NCI-H1092 treated with DMSO at 0.1 percent for 48 hours (cell line): ENCODE measurements at places on chromosomes 5 and 9.

DNA sequence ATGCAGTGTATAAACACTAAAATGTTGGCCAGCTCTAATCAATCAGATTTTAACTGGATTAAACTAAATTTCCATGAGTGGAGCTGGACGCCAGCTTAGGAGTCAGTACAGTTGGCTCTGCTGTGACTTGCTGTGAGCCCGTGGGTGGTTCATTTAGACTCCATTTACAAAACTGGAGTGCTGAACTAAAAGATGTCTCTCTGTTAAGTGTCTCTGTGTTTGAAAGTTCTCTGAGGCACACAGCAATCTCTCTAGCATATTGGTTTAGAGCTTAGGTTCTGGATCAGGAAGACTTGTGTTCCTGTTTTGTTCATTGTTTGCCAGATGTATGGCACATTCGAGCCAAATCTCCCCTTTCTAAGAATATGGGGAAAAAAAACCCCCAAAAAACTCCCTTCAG lies 28.0 kb upstream of the ARL14EPL start:
- no peak for DNase-seq

DNA sequence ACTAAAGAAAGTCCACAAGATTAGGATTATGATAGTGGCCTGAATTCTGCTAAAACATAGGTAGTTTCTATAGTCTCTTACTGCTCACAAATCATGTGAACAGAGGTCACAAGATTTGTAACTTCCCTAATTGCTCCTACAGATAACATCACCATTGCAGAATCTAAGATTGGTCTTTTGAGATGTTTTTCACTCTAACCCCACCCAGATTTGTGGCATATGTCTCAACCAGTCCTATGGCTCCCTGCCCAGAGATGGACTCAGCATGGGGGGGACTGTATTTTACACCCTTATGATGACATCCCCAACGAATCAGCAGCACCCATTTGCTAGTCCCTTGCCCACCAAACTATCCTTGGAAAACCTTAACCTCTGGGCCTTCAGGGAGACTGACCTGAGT lies 1046.2 kb downstream of the CDH12 start:
- no peak for DNase-seq

- DNase-seq, result no peak
These were observed 180.8 kb downstream of the FBN2 start for GRCh38 chr5:128357226-128357625.

DNA sequence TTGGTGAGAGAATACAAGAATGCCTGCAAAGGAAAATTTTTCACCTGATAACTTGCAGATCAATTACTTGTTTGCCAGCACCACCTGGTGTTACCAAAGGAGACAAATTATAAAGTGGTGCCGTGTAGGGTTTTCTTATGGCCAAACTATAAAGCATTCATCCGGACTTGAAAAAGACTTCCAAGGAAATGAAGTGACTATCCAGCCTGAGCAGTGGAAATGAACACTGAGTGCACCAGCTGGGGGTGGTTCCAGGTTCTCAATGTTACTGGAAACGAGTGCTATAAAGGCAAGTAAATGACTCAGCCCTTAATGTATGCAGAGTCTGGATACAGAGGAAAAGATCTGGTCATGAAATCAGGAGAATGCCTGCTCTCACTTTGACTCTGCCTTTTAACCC lies 113.1 kb downstream of the DNAH5 start:
- no peak for DNase-seq

GRCh38 chr9:87830446-87830845 lies 52.2 kb upstream of the SPATA31E1 start:
- no peak for DNase-seq

DNA sequence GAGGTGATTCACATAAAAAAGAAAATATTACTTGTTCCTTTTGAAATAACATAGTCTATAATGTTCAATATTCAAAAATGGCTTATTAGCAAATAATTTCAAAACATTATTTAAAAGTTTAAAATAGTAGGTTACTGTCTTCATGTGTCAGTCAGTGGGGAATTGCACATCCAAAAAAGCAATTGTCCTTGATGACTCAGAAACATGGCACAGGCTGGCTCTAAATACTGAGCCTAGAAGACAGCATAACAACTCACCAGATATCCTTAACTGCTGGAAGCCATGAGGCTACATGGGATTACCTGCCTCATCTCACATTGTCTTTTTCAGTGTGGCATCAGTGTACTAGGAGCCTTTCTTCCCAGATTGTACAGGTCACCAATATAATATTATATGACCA lies 439.5 kb upstream of the RGMB start:
- DNase-seq, result no peak

GRCh38 chr5:132498686-132499271 lies 8.2 kb upstream of the IRF1 start:
- no peak for DNase-seq

DNA sequence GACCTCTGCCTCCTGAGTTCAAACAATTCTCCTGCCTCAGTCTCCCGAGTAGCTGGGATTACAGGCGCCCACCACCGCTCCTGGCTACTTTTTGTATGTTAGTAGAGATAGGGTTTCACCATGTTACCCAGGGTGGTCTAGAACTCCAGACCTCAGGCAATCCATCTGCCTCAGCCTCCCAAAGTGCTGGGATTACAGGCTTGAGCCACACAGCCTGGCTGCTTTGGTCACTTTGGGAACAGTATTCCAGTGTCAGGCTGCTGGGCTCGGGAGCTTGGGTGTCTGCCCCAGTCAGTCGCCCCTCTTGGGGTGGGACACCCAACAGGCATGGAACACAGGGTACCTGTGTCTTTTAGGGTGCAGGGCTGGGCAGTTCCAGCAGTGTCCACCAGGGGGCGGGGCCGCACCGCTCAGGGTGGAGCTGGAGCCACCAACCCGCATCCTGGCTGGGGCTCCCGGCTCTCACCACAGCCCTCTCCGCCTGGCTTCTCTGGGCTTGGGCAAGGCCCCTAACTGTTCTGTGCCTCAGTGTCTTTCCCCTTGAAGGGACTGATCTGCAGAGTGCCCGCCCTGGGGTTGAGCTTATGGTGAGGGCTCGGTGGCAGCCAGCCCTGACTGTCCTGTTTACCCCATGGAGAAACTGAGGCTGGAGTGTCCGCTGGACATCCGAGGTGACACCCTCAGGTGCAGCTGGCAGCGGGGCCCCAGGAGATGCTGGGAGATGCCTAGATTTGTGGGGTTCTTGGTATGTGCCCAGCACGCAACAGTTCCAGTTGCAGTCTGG lies 6.4 kb upstream of the RNU6ATAC start:
- DNase-seq, result no peak

GRCh38 chr9:68957479-68957878 lies 56.4 kb downstream of the PRKACG start:
- no peak for DNase-seq

DNA sequence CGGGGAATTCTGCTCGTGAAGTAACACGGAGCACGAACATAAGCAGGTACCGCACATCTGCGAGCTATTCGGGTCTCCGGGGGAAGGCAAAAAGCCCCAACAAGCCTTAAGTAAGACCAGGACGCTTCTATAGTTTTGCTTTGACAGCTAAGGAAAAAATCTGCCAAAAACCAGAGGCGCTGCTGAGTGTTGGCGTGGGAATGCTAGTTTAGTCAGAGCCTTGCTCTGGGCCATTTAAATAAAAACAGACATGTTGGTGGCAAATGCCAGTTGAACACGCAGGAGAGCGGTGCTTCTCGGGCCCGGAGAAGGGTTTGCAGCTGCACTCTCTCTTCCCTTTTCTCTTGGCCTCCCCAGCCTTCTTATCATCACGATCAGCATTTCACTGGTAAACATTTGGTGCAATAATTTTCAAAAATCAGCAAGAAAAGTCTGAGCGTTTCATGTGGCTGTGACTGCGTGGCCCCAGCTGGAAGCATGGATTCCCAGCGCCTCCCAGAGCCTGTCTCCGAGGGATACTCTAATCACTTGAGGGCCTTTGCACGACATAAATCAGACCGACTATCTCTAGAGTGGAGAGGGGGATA lies 6.4 kb upstream of the NOTCH1 start:
- no peak for DNase-seq

DNA sequence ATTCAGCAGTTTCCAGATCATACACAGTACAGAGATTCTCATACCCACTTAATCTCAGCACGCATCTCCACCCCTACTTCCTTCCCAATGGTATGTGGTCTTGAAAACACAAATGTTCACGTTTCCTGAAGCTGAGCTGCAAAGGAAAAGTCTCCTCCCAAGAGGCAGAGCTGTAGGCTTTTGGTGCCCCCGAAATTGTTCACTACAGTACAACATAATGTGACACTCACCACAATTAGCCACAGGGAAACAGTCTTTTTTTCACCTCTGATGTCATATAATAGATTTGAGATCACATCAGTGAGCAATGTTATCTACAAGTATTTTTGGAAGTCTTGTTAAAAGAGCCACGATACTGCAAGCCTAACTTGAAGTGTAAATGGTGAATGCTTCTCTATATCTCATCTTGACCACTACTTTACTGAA lies 40.2 kb downstream of the NFIB start:
- no peak for DNase-seq
